Urothelium cell line (cell line): ENCODE measurements at places on chromosomes 7 and 10.

- DNase-seq, result no peak
Measured at GRCh38 chr10:96268341-96268909, 2.9 kb downstream of the BLNK start.

- DNase-seq, result no peak
Measured at GRCh38 chr10:6704896-6705295, 124.8 kb upstream of the PRKCQ start.

DNA sequence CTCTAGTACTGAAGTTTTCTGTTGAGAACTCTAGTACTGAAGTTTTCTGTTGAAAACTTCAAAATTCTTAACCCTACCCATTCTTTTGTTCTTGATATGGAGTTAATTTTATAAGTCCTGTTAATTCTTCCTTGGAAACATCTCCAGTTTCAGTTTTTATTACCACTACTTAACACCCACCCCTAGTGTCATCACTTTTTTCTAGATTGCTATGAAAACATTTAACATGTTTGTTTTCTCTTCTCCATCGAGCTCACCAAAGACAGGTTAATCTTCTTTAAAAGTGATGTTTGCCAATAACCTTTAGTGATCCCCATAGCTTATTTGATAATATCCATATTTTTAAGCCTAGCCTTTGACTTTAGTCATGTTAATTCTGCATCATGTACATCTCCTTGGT lies 147.9 kb downstream of the PPP1R9A start:
- no peak for DNase-seq

GRCh38 chr10:80537086-80537735 lies 491 bp upstream of the SH2D4B start:
- DNase-seq, result no peak

GRCh38 chr10:78772986-78773530 lies 295.7 kb upstream of the ZMIZ1 start:
- DNase-seq, result no peak
